Fibroblast of lung (primary cell): ENCODE measurements at places on chromosomes 2 and 18. TPM values are rescaled to one million over a fixed set of nuclear protein-coding genes. Genes with fewer than 3 reads are reported as not detected.

GRCh38 chr2:62189196-62189595 is 6.7 kb upstream of the B3GNT2 start:
- H3K27me3 ChIP-seq: peaks cover 7% of the 10 kb centered on the region
- no peaks in the 10 kb centered on the region for H3K4me1 ChIP-seq
- DNase-seq: no peak
- no peak overlapping the region for H3K4me3 ChIP-seq

- no peak for DNase-seq
- H3K4me1 ChIP-seq: no peaks in the 10 kb centered on the region
- H3K27ac ChIP-seq: no peak overlapping the region
- no peak overlapping the region for H3K4me3 ChIP-seq
- no peaks in the 10 kb centered on the region for H3K36me3 ChIP-seq
Measured at GRCh38 chr2:176237456-176237855, 31.8 kb upstream of the MTX2 start.

The ABCG5 gene
- not detected in 2 replicates for total RNA-seq

DNA sequence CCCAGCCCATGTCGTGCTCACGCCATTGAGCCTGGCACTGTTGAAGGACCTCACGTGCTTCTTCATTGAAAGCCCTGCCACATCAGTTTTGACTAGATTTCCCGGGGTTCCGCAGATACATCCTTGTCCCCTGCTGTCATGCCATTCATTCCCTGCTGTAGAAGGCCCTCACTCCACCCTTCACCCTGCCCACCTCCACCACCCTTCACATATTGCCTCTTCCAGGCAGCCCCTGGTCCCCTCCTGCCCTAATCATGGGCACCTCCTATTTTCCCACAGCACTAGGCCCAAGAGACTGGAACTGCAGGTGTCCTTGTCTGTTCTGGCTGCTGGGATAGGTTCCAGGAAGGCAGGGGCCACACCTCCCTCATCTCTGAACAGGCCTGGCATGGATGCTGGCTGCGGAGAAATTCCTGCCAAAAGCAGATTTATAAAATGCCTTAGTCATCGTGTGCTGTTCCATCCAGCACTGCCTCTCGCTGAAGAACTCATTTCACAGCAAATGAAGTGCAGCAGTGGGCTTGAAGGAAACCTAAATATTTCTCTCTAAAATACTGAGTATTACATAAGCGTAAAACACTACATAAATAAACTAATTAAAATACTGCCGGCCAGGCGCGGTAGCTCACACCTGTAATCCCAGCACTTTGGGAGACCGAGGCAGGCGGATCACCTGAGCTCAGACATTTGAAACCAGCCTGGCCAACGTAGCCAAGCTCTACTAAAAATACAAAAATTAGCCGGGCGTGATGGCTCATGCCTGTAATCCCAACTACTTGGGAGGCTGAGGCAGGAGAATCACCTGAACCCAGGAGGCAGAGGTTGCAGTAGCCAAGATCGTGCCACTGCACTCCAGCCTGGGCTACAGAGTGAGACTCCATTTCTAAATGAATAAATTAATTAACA is 38.4 kb downstream of the EIF4E2 start:
- H3K36me3 ChIP-seq: no peaks in the 10 kb centered on the region
- H3K27ac ChIP-seq: no peak overlapping the region
- DNase-seq: peak; percentile 88
- H3K4me3 ChIP-seq: no peak overlapping the region

The ELOA2 gene
- total RNA-seq: not detected in 2 replicates

GRCh38 chr2:100642425-100642824 is 79.6 kb downstream of the PDCL3 start:
- H3K4me1 ChIP-seq: no peaks in the 10 kb centered on the region
- peaks cover 4% of the 10 kb centered on the region for H3K27me3 ChIP-seq
- H3K27ac ChIP-seq: no peak overlapping the region
- DNase-seq: no peak
